ENCODE measurements at places on chromosomes 2 and 18.

- no peak for DNase-seq
Measured at GRCh38 chr2:152086231-152086630, 12.6 kb downstream of the CACNB4 start.

DNA sequence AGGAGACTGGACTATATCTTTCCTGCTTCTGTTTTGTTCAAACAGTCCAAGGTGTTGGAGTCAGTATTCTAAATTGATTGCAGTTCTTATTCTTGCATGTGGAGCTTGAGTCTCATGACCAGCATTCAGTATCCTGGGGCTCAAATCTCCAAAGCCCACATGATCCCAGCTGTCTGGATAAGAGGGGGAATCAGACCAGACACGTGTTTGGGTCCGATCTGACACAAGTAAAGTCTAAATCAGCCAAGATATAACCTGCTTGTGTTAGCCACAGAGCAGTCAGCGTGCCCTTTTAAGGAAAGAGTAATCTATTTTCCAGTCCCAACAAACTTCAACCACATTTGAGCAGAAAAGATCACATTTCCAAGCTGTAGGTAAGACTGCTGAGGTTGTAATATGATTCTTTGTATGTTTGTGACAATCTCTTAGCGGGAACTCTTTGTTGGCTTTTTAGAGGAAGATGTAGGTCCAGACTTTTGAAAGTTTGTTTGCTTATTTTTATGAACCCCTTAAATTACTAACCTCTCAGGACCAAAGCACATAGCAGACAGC is 334.6 kb downstream of the SLC4A3 start:
- no peak for DNase-seq

DNA sequence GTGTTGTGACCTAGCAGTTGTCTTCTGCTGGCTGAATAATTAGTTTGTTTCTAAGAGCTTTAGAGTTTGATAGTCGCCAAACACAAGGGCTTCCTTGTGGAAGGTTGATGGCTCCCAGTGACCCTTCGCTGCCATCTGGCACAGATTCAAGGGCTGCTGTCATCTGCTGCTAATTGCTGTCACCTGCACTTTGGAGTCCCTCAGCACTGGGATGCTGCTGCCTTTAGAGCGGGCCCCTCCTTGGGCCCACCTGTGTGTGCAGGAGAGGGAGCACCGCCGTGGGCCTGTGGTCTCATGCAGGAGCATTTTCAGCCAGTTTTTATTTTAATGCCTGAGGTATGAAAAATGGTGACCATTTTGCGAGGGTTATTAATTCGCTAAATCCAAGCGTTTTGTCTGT is 154.0 kb upstream of the NFATC1 start:
- DNase-seq, result no peak

DNA sequence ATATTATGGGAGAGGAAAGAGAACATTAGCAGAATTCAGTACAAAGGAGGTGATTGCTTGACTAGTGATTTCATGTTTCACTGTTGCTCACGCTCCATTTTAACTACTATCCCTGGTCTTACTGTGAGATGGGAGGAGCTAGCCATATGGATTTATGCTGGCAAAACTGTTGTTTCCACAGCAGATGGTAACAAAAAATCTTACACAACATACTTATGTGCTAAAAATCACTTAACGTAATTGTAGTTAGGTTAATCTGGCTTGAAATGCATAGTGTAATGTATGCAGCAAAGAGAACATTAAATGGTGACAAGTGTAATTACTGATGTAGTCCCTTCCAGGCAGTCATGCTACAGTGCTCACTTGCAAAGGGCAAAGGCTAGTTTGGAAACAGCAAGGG is 155.6 kb upstream of the LYPD1 start:
- DNase-seq, result no peak

GRCh38 chr2:96218508-96219131 is 10.0 kb upstream of the STARD7 start:
- no peak for DNase-seq

GRCh38 chr2:184920451-184920965 is 322.2 kb downstream of the ZNF804A start:
- DNase-seq, result no peak

DNA sequence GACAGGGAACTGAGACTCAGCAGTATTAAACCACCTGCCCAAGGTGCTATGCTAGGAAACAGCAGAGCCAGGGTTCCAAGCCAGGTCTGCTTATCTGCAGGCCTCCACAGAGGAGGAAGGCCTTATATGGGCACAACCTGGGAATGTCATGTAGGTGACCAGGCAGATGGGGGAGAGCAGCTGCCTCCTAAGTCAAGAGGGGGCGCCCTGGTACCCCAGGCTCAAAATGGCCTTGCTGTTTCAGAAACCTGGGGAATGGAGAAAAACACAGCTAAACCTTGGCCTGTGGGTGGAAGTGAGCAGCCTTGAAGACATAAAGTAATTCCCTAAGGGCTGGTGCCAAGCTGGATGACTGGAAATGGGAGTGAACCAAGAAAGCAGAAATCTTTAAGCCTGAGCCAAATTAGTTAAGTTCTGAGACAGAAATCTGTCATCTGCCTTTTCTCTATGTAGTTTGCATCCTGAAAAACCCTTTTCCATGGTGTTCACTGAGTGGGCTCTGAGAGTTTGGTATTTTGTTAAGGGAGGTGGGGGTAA is 79.1 kb downstream of the MAPK4 start:
- DNase-seq, result no peak

DNA sequence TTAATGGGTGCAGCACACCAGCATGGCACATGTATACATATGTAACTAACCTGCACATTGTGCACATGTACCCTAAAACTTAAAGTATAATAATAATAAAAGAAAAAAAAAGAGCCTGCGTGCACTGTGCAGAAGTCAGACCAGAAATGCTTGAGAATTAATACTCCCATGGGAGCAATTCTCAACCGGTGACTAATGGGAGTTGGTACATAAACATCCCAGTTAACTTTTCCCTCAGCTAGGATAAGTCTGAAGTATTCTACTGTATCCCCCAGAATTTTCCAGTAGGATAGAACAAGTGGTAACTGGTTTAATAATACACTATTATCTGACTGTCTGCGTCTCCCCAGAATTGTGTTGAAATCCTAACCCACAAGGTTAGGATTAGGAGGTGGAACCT is 113.6 kb upstream of the COL5A2 start:
- no peak for DNase-seq

DNA sequence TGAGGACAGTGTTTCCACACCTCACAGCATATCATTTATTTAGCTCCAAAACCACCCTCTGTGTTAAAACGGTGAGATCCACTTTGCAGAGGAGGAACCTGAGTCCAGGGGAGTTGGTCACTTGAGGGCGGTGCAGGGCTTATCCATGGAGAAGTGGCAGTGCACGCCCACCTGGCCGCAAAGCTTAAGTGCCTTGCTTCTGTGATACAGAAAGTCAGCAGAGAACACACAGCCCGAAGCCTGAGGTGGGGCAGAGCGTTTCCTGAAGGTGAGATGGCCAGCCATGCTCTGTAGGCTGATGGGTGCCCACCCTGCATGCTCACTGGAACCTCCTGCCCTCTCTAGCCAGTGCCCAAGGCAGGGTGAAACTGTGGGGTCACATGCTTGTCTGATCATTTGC is 87.3 kb downstream of the SH3RF3 start:
- no peak for DNase-seq

DNA sequence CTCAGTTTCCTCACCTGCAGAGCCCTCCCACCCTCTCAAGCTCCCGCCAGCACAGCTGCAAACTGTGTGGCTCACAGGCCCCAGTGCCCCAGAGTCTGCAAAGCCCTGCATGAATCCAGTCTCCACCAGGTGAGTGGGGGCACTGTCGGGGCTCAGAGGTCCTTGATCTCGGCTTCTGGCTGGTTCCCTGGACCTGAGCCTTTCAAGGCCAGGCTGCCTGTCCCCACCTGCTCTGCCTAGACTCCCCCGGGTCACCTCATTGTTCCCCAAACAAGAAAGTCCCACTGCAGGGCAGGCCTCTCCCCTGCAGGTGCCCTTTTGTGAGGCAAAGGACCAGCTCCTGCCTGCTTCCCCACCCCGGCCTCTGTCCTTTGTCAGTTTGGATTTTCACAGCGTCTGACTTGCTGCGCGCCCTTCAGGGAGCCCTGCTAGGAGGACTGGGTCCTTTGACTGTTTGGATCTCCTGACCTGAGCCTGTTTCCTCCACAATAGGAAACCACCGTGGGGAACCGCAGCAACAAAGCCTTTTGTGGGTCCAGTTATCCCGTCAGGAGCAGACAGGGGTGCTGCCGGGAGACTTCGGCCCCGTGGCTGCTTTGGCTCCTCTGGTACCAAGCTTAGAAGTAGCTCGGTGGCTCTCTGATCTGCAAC is 200.5 kb upstream of the HDAC4 start:
- no peak for DNase-seq

DNA sequence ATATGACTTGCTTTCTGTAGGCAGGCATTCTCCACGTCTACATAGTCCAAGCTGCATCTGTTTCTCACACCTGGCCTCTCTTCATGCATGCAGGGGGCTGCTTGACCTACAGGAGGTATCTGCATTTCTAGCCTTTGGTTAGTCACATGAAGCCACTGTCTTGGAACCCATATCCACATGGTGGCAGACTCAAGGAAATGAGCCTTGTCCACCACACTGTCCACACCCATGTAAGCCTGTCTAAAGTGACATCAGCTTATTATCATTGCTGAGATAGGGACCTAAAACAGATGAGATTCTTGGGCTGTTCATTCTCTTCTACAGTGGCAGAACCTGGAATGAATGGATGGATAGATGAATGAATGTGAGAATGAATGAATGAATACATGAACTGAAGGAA is 160.4 kb downstream of the DOCK10 start:
- DNase-seq, result no peak

- no peak for DNase-seq
Measured at GRCh38 chr2:98822301-98823164, 91.6 kb upstream of the MGAT4A start.

- no peak for DNase-seq
Measured at GRCh38 chr2:219207884-219208740, 1.5 kb downstream of the ZFAND2B start.

DNA sequence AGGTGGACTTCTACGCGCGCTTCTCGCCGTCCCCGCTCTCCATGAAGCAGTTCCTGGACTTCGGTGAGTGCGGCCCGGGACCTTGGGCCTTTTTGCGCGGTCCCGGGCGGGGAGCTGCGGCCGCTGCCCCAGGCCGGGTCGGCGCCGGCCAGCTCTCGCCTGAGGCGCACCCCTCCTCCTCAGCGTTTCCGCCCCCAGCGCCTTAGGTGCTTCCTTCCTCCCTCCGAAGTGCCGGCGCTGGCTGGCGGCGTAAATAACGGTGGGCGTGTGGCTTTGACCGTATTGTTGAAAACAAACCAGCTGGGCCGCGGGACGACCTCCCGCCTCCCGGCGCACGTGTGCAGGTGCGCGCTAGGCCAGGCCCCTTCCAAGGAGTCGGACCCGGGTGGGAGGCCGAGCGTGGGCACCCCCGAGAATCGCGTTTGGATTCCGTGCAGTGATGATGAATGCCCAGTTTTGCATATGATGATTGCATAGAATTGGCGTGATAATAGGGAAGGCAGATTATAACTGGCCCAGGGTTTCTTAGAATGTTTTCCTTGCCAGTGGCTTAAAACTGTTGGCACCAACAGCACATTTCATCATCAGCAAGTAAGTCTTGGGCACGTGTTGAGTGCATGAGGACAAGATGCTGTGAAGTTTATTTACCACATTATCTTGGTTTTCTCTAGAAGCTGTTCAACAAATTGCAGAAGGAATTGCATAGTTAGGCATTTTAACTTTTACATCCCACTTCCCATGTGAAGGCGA is 569 bp downstream of the PDK1 start:
- peak; percentile 82 for DNase-seq

GRCh38 chr2:211649331-211649730 is 889.3 kb downstream of the ERBB4 start:
- DNase-seq, result no peak

- no peak for DNase-seq
Measured at GRCh38 chr2:216002101-216002678, 11.2 kb downstream of the MREG start.

GRCh38 chr18:8811115-8811514 is 105.8 kb downstream of the MTCL1 start:
- DNase-seq, result no peak

- peak; percentile 84 for DNase-seq
Measured at GRCh38 chr18:32919799-32920198, 147.0 kb upstream of the KLHL14 start.

- DNase-seq, result no peak
Measured at GRCh38 chr2:231305221-231305620, 90.3 kb upstream of the B3GNT7 start.

DNA sequence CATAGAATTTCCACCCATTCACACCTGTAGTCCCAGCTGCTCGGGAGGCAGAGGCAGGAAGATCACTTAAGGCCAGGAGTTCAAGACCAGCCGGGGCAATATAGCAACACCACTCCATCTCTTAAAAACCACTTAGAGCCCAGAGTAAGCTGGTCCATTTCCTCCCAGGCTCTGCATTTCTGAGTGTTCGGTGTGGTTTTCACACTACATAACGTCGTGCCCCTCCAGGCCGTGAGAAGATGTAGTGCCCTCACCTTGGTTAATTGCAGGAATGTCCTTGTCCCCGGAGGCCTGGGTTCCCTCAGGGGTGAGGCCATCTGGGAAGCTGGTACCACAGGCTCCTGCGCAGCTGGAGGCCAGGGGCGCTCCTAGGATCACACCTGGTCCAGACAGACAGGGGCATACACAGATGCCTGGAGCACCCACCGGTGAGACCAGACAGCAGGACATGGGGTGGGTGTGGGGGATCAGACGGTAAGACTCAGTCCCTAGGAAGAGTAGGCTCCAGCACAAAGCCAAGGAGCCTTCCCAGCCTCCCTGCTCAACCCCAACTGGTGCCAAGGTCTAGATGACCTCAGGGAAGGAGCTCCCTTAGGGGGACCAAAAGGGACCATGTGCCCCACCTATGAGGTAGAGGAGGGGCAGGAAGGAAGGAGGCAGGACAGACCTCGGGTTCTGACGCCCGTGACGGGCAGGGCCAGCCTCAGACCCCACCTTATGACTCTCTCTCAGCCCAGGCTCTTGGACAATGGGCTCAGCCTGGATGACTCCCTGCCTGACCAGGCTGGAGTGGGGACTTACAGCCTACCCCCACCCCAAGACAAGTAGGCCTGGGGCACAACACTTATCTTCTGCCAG is 752 bp downstream of the ASTL start:
- no peak for DNase-seq

GRCh38 chr18:21099442-21099841 is 12.2 kb downstream of the ROCK1 start:
- peak; percentile 17 for DNase-seq

DNA sequence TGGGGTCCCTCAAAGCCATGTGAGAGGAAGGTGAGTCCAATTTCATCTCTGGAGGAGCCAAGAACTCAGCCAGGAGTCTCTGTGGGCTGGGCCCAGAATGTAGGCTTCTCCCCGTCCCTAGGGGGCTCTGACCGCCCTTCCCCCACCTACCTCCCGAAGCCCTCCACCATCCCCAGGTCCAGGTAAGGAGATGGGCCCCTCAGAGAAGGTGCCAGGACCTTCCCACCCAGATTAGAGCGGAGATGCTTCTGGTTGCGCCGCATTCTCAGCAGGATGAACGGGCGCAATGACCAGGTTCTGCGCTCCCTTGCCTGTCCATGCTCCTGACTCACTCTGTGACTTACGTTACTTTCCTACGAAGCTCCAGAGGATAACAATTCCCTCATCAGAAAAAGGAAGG is 23.0 kb downstream of the ST8SIA5 start:
- DNase-seq, result no peak
